ENCODE measurements at places on chromosomes 7 and 10. TPM values are rescaled to one million over a fixed set of nuclear protein-coding genes. Genes with fewer than 3 reads are reported as not detected.

Gene RPEL1
- 0.37 TPM for total RNA-seq

Gene FAM180A
- total RNA-seq = 73.5 TPM

Gene ZNF37A
- 11.7 TPM for total RNA-seq

Gene SLC39A12
- not detected for total RNA-seq

Gene GPC2
- total RNA-seq = 0.73 TPM

Gene SPDYE6
- total RNA-seq = not detected

Gene GRK5
- 12.5 TPM for total RNA-seq
